ENCODE measurements at places on chromosomes 12 and 14. TPM values are rescaled to one million over a fixed set of nuclear protein-coding genes. Genes with fewer than 3 reads are reported as not detected.

GDF3 gene
- total RNA-seq = 1.5 TPM

GRCh38 chr12:43812926-43813325 is 6.8 kb upstream of the TWF1 start:
- DNase-seq = no peak

GUCY2C gene
- total RNA-seq = 0.10 TPM

DNA sequence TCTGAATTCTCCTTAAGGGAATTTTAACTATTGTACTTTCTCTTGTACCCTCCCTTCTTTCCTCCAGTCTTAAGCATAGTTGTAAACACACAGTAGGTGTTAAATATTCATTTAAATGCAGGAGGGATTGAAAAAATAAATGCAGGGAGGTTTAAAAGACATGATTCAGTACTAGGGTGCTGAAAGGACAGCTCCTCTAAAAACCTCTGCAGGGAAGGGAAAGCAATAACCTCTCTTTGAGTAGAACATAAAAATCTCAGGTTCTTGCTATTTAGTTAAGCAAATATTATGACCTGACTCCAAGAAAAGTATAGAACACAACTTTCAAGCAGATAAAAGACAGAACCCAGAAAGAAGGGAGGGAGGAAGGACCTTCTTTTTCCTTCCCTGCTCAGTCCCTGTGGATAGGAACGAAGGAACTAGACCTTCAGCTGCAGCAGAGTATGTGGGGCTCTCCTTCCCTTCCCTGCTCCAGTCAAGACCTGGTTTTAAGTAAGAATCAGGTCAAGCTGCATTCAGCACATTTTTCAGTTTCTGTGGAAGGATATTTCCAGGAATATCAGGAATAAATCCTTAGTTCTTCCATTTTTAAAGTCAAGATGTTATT is 4.7 kb downstream of the MAP3K9 start:
- no peak for DNase-seq

LTBP2 gene
- 168 TPM for total RNA-seq

C1R gene
- total RNA-seq = 1,008 TPM

DNA sequence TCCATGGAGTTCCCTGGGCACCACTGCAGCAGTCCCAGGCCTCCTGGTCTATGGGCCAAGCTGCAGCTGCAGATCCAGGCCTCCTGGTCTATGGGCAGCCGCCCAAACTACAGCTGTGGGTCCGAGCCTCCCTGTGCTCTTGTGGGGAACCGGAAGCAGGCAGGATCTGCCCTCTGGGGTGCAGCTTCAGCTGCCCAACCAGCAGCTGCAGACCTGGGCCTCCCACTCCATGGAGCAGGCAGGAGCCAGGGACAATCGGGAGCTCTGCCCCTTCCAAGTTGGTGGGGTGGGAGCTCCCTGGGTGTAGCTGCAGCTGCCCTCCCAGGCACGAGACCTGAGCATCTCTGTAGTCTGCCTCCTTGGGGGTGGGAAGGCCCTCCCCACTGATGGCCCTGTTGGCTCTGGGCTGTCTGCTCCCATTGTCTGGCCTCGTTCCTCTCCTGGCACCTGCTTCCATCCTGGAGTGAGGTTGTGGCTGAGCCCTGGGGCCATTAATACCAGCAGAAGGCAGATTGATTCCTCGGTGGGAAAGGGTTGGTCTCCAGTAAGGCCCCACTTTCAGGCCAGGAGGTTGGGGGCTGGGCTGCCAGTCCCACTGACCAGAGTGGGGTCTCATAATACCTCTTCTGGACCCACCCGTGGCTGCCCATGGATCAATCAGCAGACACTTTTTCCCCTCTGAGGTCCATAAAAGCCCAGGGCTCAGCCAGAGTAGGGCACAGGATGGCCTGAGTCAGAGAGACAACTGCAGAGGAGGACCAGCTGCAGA is 142.1 kb downstream of the GPR65 start:
- DNase-seq = no peak

NRL gene
- 1.1 TPM for total RNA-seq

CABP1 gene
- total RNA-seq = 5.5 TPM

GRCh38 chr14:38367922-38368321 is 112.0 kb upstream of the CLEC14A start:
- no peak for DNase-seq

DNA sequence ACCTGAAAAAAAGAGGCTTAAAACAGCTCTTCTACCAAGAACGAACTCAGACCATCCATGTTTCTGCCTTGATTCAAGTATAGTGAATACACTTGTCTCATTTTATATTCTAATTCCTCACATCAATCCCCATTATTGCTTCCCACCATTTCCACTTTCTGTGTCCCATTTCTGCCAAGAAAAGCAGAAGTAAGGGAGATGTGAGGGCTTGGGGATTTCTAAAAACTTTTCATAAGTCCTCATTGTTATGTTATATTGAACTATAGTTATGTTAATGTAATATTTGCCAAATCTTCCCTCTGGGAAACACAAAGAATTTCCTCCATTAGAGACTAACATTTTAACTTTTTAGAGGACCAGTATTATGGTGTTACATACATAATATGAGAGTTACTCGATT is 48.2 kb upstream of the PSMA6 start:
- no peak for DNase-seq

- DNase-seq = peak; percentile 90
Observed at GRCh38 chr14:23078692-23079116, 16.2 kb downstream of the ACIN1 start.

DNA sequence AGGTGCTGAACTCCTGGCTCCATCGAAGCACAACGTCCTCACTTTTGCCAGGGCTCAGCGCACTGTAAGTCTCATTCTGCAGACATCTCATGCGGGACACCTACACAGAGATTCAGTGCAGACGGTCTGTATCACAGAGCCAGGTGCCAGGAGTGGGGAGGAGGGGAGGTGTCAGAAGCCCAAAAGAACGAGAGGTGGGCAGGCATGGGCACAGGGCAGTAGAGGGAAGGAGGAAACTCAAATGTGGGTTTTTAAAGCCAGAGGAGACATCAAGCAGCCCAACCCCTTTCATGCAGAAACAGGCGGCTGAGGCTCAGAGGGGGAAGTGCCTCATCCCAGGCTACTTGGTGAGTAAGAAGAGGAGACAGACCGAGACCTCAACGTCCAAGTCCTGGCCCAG is 2.5 kb upstream of the LPAR5 start:
- DNase-seq = no peak

FOXG1 gene
- total RNA-seq = not detected

- no peak for DNase-seq
Observed at GRCh38 chr12:23775208-23775607, 174.3 kb downstream of the SOX5 start.

DNA sequence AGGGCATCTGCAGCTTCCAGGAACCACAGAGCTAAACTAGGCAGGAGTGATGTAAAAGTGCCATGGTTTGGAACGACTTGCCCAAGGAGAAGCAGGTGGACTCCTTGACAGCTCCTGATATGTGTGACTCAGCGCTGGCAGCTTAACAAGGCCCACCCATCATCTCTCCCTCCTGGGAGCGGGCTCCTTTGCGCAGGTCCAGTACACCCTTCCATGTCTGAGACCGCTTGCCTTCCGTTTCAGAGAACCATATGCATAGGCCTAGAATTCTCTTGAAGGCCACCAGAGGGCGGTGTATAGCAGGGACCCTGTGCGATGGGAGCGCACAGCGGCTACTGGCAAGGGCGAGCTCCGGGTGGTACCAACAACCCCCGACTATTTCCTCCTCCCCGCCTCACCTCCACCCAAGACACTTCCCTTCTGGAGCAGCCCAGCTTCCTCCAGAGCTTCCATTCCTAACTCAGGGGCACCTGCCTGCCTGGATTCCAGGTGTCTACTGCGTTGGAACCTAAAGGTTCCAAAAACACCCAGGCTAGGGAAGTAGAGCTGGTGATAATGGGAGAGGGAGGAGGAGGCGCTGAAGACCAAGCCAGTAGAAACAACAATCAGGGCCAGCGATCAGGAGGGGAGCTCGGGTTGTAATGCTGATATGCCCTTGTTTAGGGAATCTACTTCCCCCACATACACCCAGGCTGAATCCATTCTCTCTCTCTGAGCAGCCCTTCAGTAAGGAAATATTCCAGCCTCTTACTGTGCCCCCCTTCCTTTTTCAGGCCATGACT is 6.3 kb downstream of the DHH start:
- DNase-seq = peak; percentile 85

GRCh38 chr12:53191096-53191884 is 10.6 kb upstream of the CSAD start:
- DNase-seq = no peak

- DNase-seq = no peak
Observed at GRCh38 chr12:14949631-14950030, 11.3 kb upstream of the ERP27 start.

NAV3 gene
- 13.6 TPM for total RNA-seq

All from posterior vena cava (tissue), 2 donors.